Hepatocyte (in vitro differentiated cells): ENCODE measurements at places on chromosomes 12 and 14.

GRCh38 chr12:92403210-92404175, 257.8 kb upstream of the BTG1 start:
- no peak for DNase-seq

DNA sequence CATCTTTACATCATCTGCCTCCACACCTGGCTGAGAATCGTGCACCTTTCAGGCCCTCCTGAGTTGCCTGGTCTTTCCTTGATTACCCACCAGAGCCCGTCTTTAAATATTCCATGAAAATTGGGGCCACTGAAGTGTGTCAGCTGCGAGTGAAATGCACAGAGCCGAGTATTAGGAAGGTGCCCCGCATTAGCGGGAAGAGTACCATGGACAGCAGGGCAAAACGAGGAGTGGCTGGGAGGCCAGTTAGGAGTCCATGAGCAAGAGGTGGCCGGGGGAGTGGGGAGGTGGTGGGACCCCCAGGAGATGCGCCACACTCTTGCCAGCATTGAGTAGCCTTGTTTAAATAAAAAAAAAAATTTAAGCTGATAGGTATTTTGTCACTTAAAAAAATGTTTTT, 99.6 kb downstream of the TSPAN9 start:
- no peak for DNase-seq

DNA sequence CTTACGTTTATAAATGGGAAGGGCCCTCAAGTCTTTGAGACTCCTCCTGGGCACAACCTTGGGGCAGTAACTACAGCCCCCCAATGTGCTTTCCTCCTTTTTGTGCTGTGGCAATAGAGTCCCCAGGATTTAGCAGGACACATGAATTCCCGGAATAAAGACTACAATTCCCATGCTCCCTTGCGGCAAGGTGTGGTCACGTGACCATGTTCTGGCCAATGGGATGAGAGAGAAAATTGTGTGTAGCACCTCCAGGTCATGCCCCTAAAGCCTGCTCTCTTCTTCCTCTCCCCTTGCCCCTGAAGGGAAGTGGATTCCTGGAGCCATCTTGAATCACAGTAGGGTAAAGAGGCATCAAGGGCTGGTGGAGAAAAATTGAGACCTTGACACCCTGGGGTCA, 295.1 kb upstream of the SFSWAP start:
- DNase-seq: no peak

DNA sequence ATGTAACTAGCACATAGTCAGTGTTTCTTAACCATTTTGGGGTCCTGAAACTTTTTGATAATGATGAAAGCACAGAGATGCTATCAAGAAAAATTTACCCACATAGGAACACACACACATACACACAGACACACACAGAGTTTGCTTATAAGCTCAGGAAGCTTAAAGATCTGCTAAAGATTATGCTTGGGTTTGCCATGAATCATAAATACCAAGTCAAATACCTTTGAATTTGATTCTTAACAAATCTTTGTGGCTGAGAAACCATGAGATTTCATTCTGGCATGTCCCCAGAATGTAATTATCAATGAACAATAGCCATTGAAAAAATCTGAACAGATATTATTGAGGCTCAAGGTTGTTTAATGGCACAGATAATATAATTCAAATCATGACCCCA, 89.2 kb downstream of the NTS start:
- no peak for DNase-seq

GRCh38 chr12:100427078-100427477, 46.6 kb upstream of the NR1H4 start:
- DNase-seq: peak; percentile 60

- no peak for DNase-seq
Observed at GRCh38 chr12:108966378-108967151, 54.3 kb downstream of the SVOP start.

GRCh38 chr14:71332476-71332875, 425.2 kb downstream of the PCNX1 start:
- DNase-seq: no peak
